ENCODE measurements at places on chromosomes 4 and X.

GRCh38 chrX:37627602-37628001 lies 56.1 kb downstream of the LANCL3 start:
- DNase-seq: no peak

DNA sequence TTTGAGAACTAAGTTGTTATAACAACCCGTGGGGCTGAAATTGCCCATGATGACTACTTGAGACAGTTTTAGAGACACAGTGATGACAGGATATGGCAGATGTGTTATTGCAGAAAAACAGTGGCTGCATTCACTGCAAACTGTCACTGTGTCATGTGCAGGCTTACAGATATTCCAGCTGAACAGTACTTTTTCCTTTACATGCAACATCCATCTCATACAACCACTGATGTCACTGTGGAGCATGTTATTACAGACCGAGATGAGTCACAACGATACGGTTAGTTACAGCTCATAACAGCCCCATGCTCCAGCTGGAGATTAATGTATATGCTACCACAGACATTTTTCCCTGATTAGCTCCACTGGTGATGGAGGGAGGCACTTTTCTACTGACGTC lies 207.4 kb downstream of the TMA16 start:
- no peak for DNase-seq

DNA sequence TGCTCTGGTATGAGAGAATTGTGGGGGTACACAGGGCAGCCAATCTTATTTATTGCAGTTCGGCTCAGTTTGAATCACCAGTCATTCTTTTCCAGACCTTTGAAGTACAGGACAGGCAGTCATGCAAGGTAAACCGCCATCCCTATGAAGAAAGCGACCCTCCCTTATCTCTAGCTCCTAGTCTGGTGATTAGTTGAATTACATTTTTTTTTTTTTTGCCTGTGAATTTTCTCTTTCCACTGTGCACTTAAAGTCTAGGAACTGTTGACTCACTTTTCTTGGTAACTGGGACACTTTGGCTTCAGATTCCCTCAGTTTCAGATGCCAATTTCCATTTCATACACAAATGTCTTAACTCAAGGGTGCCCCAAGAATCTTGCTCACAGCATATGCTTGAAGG lies 82.4 kb upstream of the FAM9C start:
- DNase-seq: no peak

DNA sequence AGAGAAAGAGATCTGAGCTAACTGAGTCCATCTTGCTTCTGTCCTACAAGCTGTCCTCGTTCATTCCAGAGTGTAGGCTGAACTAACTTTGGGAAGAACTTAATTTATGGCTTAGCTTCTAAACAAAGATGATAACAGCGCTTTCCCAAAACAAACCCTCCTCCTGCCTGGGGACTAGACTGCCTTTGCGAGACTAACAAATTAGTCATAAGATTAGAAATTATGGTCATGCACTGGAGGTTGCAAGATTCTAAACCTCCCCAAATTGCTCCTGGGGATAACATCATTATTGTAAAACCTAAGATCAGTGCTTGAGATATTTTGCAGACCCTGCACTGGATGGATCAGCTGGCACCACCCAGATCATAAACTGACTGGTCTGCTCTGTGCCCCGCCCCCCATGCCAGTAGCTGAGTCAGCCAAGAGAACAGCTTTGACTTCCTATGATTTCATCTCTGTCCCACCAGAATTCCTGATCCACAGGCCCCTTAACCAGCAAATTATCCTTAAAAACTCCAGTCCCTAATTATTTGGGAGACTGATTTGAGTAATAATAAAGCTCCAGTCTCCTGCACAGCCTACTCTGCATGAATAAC lies 883.3 kb downstream of the TRIML1 start:
- DNase-seq: no peak

Measured in NCI-H510A (cell line).